Fibroblast of skin of right biceps (primary cell): ENCODE measurements at places on chromosomes 12 and 14.

DNA sequence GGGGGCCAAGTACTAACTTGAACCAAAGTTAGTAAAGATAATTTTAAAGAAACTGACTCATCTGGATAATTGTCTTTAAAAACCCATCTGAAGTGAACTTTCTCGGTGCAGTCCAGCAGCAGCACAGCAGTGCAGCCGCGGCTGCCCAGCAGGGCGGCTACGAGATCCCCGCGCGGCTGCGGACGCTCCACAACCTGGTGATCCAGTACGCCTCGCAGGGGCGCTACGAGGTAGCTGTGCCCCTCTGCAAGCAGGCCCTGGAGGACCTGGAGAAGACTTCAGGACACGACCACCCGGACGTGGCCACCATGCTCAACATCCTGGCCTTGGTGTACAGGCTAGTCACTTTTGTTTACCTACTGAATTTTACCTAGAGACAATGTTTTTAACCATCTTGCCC lies 33.6 kb downstream of the KLC1 start:
- no peak for DNase-seq

- DNase-seq, result no peak
These were observed 23.0 kb upstream of the TC2N start for GRCh38 chr14:91890291-91890749.

DNA sequence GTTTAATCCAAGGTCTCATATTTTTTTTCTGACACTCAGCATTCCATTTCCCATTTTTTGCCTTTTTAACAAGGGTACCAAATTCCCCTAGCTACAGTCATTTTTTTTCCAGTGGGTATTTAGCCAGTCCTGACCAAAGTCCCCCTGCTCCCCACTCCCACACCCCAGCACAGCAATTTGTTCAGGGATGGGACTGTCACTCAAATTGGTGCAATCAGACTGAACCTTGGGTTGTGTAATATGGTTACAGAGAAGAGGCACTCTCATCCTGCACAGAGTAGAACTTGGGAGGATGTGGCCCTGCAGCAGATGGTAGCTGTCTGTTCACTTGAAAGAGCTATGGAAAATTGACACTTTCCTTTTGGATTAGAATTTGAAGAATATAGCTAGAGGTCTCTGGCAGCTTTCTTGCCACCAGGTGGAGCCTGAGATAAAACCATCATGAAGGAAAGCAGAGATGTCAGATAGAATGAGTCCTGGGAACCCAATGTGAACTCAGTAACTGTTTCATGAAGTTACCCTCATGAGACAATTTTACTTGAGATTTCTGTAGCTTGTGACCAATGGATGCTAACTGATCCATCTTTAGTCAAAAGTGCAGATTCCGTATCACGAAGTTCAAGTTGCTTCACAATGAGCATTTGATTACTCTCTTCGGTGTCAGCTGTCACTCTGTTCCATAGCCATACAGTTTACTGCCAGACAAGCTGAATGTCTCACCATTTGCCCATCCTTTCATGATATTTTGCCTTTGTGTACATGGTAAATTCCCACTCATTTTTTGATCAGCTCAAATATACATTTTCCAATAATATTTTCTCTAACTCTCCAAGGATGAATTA lies 394.0 kb upstream of the SYT1 start:
- DNase-seq, result peak; percentile 52

DNA sequence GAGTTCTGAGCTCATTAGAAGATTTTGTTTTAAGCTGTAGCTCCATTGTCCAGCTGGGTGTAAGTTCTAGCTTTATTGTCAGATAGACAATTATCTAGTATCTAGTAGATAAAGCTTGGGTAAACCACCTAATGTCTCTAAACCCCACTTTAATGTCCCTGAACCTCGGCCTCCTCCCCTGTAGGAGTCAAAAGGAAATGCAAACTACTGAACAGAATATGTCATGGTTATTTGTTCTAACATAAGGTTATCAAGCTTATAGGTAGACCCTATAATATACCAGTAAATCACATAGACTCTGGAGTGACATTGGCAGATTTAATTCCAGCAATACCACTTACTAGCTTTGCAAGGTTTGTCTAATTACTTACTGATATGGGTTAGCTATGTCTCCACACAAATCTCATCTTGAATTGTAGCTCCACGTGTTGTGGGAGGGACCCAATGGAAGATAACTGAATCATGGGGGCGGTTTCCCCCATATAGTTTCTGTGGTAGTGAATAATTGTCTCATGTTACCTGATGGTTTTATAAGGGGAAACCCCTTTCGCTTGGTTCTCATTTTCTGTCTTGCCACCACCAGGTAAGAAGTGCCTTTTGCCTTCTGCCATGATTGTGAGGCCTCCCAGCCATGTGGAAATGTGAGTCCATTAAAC lies 29.4 kb downstream of the BCAT1 start:
- no peak for DNase-seq

- no peak for DNase-seq
These were observed 3.5 kb upstream of the KLRK1 start for GRCh38 chr12:10393291-10393690.

DNA sequence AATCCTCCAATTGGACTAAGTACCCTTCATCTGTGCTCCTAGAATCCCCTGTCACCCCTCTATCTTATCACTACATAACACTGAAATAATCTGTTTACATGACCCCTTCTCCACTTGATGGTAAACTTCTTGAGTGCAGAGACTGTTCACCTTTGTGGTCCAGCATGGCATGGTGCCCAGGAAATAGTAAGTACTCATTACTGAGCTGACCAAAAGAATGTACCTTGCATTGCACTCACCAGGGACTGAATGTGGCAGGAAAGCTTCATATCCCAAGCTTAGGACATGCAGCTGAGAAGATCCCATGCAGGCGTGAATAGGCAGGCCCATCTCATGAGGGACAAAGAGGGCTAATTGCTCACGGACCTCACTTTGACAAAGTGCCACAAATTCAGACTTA lies 1.4 kb upstream of the GARIN2 start:
- DNase-seq, result peak; percentile 73

DNA sequence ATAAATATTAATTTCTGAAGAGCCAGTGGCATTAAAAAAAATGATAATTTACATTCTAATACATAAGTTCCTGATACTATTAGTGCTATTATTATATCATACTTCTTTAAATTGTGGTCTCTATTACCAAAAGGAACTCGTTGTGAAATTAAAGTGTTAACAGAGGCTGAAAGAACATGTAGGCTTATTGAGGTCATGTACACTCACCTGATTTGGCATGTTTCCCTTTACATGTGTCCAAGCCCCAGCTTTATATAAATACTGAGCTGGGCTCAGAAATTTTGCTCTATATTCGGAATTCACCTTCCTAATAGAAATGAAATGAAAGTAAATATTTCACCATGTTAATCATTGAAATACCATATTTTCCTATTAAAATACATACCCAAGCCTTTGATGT lies 11.0 kb downstream of the MDM1 start:
- DNase-seq, result no peak
